HL-60 (cell line): ENCODE measurements at places on chromosomes 11 and 22.

DNA sequence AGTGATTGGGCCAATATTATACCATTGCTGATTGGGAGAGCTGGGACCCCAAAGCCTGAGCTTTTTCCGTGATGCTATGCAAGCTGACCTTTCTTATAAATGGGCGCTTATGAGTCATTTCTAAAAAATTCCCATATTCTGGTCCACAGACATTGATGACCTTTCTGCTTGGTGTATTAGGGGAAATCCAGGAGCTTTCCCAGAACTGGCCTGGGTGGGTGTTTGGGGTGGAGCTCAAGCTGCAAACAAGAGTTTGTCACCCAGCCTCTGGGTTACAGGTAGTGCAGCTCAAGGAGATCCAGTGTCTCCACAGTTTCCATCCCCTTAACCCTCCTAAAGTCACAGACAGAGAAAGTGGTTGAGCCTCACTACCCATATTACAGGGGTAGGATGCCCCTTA is 67.7 kb downstream of the CCDC81 start:
- no peak for DNase-seq

- no peak for DNase-seq
Measured at GRCh38 chr22:23124611-23125511, 16.9 kb downstream of the RSPH14 start.

DNA sequence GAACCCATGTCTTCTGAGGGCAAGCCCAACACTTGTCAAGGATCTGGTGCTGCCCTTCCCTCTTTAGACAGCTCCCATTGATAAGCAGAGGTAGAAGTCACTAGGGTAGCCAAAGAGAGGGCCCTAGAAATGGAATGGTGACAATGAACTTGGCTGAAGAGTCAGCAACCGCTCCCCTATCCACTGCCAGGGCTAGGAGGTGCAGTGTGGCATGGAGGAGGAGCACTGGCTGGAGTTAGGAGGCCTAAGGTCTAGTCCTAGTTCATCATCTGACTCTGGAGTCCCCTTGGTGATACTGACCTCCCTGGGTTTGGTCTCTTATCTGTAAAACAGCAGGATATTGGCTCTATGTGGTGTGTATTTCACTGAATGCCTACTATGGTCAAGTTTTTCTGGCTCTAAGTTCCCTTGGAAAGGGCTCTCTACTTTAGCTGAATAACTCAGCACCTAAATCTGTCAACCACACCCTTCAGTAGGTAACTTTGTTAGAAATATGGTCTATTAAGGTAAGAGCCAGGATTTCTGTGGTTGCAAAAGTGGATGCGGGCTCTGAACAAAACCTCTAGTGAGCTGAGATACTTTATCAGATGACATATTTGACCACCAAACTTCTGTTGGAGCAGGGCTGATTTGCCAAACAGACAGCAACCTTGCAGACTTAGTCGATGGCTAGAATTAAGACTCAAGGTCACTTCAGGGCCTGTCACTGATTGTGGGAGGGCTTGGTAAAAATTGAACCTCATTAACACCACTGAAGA is 10.5 kb downstream of the TIMP3 start:
- no peak for DNase-seq

GRCh38 chr11:71333473-71333872 is 81.1 kb upstream of the SHANK2 start:
- no peak for DNase-seq

DNA sequence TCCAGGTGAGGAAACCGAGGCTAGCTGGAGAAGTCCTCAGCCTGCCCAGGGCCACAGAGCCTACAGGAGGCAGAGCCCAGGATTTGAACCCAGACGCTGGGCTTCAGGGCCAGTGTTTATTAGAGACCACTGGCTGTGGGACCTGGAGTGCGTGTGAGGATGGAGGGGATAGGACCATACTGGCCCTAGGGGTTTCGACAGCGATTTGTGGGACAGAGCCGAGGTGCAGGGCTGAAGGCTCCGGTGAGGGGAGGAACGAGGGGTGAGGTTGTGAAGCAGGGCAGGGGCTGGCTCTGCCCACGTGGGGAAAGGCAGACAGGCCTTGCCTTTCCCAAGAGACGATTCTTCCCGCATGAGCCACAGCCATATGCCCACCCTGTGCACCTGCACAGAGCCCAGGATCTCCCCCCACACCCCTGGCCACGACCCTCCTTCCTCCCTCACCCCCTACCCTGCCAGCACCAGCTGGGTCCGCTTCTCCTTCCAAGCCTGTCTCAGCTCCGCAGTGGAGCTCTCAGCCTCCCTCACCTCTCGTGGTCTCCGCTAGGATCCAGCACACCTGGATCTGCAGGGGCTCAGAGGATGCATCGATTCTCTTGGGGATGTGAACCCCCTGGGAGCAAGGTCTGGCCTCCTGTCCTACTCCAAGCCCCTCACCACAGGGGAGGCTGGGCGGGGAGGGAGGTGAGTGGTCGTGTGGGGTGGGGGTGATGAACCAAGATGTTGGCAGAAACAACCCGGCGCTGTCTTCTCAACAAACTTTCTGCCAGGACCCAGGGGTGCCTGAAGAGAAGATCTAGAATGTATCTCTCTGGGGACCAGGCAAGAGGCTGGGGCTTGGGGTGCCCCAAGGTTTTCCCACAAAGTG is 58.4 kb downstream of the RTL6 start:
- DNase-seq = no peak

- no peak for DNase-seq
Measured at GRCh38 chr11:113773092-113773415, 438 bp downstream of the ZW10 start.

DNA sequence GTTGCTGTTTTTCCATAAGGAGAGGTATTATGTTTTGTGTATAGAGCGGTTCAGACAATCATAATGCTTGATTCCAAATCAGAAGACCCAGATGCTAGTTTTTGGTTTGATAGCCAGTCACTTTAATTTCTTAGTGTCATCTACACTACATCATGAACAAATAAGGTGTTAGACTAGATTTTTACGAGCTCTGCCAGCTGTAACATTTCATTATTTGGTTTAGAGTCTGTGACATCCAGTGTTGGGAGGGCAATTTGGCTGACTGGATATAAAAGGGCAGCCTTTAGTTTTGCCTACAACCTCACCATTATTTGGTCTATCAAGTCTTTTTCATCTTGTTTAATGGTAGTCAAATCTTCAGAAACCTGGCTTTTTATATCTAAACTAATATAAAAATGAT is 30.2 kb upstream of the FBXO3 start:
- DNase-seq = no peak

DNA sequence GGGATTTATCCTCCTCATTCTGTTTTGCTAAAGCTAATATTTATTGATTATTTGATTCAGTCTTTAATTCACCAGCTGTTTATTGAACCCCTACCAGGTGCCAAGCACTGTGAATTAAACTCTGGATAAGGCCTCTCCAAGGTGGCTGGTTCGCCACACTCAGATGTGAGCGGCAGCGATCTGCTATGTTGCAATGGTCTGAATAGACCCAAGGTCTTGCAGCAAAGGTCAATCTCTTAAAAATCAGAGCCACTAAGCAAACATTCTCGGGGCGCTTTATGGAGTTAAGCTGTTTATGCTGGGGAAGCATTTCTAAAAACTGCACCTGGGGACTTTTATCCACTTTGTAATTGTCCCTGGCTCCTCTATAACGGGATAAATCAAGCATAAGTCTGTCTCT is 10.5 kb upstream of the TSPAN18 start:
- no peak for DNase-seq

DNA sequence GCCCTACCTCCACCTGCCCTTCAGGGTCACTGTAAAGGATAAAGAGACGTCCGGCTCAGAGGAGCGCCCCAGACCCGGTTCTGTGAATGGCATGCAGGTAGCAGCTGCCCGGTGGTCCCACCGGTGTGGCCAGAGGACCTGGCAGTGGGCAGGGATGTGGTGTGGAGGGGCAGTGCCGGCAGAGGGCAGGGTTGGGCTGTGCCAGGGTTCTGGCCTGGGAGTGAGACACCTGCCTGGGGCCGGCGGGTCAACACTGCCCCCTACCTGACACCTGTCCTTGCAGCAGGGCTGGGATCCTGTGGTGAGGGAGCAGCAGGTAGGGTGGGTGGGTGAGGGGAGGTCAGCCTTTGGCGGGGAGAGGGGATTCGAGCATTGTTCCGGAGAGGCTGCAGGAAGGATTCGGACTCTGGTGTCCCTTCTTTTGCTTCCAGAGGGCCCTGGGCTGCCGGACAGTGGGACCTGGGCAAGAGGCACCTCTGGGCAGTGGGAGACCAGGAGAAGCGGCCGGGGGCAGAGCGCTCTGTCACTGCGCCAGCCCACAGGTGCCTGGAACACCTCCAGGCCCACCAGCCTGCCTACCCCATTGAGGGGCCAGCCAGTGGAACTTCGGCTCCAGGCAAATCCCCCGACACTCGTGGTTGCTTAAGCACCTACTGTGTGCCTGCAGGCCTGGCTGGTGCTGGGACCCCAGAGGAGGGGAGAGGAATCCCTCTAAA is 1.6 kb upstream of the PHLDA2 start:
- peak; percentile 38 for DNase-seq

DNA sequence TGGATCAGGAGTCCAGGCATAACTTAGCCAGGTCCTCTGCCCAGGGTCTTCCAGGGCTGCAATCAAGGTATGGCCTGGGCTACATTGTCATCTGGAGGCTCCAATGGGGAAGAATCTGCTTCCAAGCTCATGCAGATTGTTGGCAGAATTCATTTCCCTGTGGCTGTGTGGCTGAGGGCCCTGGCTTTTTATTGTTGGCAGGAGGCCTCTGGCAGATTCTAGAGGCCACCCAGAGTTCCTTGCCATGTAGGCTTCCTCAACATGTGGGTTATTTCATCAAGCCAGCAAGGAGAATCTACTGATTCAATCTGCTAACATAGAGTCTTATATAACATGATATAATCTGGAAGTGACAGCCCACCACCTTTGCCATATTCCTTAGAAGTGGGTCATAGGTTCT is 16.4 kb upstream of the EP300 start:
- DNase-seq = no peak

GRCh38 chr22:47606426-47606825 is 844.0 kb downstream of the TBC1D22A start:
- DNase-seq = no peak

GRCh38 chr11:61816736-61817455 is at the start of gene FADS1:
FADS1 (minus strand) TSS chr11:61817003; CDS start chr11:61816929, 74 bp downstream.
- DNase-seq = peak; percentile 77

GRCh38 chr11:22337596-22338485 is at the start of gene SLC17A6:
SLC17A6 (plus strand) TSS chr11:22338381; CDS start chr11:22338534, 153 bp downstream.
- DNase-seq = peak; percentile 12

GRCh38 chr11:13229711-13230318 is 47.8 kb upstream of the BMAL1 start:
- DNase-seq = no peak

- DNase-seq = no peak
Measured at GRCh38 chr11:115502636-115503082, 1.6 kb downstream of the CADM1 start.

GRCh38 chr11:102522312-102523188 is 8.0 kb downstream of the MMP7 start:
- DNase-seq = no peak

GRCh38 chr11:5363679-5364078 is 12.4 kb downstream of the OR51B6 start:
- DNase-seq = no peak

GRCh38 chr11:6502382-6502781 is 5.3 kb downstream of the DNHD1 start:
- DNase-seq = no peak

- no peak for DNase-seq
Measured at GRCh38 chr22:42080287-42080686, 787 bp downstream of the SMDT1 start.

- DNase-seq = no peak
Measured at GRCh38 chr11:33685082-33685481, 15.5 kb downstream of the C11orf91 start.

DNA sequence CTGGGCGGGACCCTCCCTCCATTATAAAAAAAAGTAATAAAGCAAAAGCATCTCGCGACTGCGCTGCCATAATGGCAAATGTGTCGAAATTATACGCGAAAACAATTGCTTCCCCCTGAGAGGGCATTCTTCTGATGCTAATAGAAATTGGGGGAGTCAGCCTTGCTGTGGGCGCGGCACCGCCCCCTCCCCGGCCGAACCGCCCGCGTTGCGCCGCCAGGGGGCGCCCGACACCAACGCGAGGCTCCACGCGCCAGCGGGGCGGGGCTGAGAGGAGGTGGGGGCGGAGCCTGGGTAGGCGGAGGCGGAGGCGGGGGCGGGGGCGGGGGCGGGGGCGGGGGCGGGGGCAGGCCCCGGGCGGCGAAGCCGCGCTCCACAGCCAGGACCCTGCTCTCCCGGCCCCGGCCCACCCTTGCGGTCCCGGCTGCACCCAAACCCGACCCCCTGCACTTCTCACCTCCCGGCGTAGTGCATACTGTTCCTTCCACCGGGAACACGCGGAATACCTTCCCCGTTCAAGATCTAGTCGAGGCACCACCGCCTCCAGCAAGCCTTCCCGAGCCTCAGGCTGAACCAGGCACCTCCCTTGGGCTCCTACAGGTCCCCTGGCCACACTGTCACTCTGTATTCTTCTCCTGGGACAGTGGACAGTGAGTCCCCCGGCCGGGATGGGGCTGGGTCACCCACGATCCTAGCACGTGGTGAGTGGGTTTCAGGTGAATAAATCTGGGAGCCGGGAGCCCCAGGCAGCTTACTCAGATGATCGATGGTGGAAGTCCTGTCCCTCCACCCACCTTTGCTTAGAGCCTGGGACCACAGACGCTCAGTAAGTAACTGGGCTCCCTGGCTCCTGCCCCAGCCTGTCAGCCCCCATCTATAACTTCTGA is 15.5 kb upstream of the UPK3A start:
- DNase-seq = peak; percentile 73

DNA sequence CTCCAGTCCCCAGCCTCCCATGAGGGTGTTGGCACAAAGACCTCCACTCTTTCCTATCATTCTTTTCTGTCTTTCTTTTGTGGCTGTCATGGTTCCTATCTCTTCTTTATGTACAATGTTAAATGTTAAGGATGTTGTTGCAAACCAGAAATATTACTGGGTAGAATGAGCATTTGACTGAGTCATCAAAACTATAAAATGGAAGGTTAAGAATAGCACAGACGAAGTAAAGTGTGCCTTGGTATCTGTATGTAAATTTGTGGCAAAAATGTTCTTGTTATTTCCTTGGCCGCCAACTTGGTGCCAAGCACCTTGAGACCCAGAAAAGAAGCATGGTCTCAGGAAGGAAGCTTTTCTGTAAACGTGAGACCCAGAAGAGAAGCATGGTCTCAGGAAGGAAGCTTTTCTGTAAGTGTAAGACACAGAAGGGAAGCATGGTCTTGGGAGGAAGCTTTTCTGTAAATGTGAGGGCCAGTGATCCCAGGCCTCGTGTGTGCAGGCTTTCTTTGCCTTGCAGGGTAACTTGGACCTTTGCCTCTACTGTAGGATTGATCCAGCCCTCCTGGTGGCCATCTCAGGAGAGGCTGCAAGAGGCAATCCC is 6.7 kb upstream of the PKP3 start:
- DNase-seq = no peak

- DNase-seq = no peak
Measured at GRCh38 chr11:119474682-119475596, 52.0 kb upstream of the THY1 start.

- no peak for DNase-seq
Measured at GRCh38 chr11:122287401-122287800, 171.4 kb upstream of the BLID start.

- DNase-seq = no peak
Measured at GRCh38 chr11:96197103-96197502, 145.9 kb downstream of the MAML2 start.

GRCh38 chr11:81749245-81749644 is 984.4 kb downstream of the FAM181B start:
- no peak for DNase-seq
